ENCODE measurements at places on chromosomes 1 and 21.
A peak's percentile ranks its signal among the peaks of the same experiment; 100 is the strongest.

GRCh38 chr1:101905283-101905835, 91.4 kb downstream of the OLFM3 start:
- no peak for DNase-seq

GRCh38 chr1:234656944-234657654, 47.1 kb upstream of the IRF2BP2 start:
- peak; percentile 96 for DNase-seq

GRCh38 chr1:156425943-156426342, 56.9 kb downstream of the RHBG start:
- DNase-seq, result no peak

DNA sequence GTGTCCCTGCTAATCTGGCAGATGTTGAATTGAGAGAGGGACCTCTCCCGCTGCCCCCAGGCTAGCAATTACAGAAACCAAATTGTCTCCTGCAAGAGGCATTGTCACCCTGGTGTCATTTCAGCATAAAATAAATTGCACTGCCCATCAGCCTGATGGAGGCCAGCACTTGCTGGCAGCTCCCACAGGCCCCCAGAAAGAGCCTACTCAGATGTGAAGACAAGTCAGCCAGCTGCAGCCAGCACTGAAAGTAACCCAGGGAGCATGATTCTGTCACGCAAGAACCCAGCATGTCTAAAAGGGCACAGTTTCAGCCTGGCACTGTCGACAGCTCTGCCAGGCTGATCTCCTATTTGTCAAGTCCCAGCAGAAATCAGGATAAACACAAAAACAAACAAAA, 110.3 kb upstream of the CTTNBP2NL start:
- no peak for DNase-seq

DNA sequence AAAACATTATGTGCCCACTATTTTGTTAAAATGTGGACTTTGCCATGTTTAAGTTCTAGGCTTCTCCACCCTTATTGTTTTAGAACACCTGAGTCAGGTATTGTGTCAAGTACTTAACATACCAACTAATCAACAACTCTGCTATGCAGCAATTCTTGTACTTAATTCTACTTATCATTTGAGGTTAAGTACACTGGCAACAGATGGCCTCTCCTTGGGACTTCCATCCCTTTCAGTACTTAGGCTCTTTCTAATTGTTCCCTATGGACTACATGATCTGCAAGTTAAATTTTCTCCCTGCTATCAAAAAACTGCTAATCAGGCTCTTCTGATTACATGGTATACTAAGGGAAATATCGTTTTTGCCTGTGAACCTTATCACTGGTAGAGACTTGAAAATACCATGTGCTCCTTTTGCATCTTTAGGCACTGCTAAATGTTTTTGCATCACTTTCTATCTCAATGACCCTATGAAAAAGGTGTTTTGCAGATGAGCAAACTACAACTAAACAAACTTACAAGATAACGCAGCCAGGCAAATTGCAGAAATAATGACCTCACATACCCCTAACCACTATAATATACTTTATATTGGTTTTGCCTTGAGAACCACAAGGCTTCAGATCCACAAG, 18.9 kb downstream of the SFPQ start:
- DNase-seq, result no peak

Data from SIG-M5 (cell line).